ENCODE measurements at places on chromosomes 7 and 10. TPM values are rescaled to one million over a fixed set of nuclear protein-coding genes. Genes with fewer than 3 reads are reported as not detected.

The SLC26A4 gene
- total RNA-seq, result 0.19 TPM

The ANKRD30A gene
- total RNA-seq, result not detected

The BLVRA gene
- total RNA-seq, result 23.5 TPM

The PNLIPRP2 gene
- total RNA-seq, result not detected

The UBE2H gene
- 84.2 TPM for total RNA-seq

The OR2A25 gene
- total RNA-seq, result not detected

The SPDYE17 gene
- not detected for total RNA-seq

The CUBN gene
- 0.67 TPM for total RNA-seq

The COPS6 gene
- total RNA-seq, result 28.7 TPM

The ERVW-1 gene
- not detected for total RNA-seq

The NEURL1 gene
- 0.17 TPM for total RNA-seq

The THSD7A gene
- total RNA-seq, result 2.5 TPM

The PAX2 gene
- total RNA-seq, result not detected

The HMX3 gene
- total RNA-seq, result not detected

The DOCK4 gene
- total RNA-seq, result 48.9 TPM

The CPA4 gene
- 0.05 TPM for total RNA-seq

The ZNF467 gene
- total RNA-seq, result 2.8 TPM

The MORN4 gene
- total RNA-seq, result 2.5 TPM

The CHST3 gene
- 1.1 TPM for total RNA-seq

The HOXA13 gene
- not detected for total RNA-seq

The NUPR2 gene
- not detected for total RNA-seq

The PPP1R17 gene
- total RNA-seq, result not detected

The WEE2 gene
- not detected for total RNA-seq

Data from liver (tissue), 10 donors.